ENCODE measurements at places on chromosomes 7 and 10.

- no peak for DNase-seq
Observed at GRCh38 chr10:95508730-95509129, 52.4 kb downstream of the SORBS1 start.

GRCh38 chr7:140616328-140616727 is 24.3 kb downstream of the DENND2A start:
- DNase-seq: no peak

DNA sequence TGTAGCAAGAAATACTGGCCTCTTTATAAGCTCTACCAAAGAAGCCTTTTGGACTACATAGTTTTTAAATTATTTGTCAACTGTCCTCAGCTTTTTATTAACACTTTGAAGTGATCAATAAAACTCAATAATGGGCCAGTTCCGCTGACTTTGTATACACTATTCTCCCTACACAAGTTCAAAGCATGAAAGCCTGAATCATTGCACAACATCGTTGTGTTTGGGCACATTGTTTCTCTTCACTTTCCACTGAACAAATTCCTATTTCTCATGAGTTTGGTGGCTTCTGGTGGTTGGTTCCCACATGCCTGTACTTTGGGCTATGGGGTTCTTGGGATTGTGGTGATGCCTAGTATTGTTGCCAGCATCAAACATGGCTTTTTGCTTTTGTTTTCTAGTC is 561.8 kb upstream of the LRRN3 start:
- DNase-seq: no peak

GRCh38 chr7:74093671-74094223 is 10.1 kb downstream of the LIMK1 start:
- no peak for DNase-seq

GRCh38 chr10:21950566-21950965 is 53.0 kb downstream of the DNAJC1 start:
- no peak for DNase-seq

DNA sequence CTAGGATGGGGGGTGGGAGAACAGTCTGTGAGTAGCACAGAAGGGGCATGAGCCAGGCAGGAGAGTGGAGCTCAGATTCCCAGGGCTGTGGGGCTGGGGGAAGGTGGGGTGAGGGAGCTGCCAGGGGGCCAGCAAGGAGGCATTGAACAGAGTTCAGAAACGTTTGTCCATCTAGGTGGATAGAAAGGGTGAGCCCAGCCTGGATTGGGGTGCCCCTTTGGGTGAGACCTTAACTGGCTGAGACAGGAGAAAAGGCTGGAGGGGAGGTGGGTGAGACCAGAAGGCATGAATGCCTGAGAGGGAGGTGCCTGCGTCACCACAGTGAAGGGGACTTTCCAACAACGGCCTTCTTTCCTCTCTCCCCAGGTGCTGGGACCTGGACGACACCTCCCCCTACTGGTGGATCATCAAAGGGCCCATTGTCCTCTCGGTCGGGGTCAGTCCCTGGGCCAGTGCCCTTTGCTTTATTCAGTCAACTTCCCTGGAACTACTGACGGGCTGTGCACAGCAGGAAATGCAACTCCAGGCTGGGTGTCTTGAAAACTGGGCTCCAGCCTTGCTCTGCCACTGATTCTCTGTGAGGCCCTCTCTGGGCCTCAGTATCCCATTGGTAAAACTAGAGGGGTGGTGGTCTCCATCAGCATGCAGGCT is 11.0 kb downstream of the GHRHR start:
- DNase-seq: peak; percentile 66

DNA sequence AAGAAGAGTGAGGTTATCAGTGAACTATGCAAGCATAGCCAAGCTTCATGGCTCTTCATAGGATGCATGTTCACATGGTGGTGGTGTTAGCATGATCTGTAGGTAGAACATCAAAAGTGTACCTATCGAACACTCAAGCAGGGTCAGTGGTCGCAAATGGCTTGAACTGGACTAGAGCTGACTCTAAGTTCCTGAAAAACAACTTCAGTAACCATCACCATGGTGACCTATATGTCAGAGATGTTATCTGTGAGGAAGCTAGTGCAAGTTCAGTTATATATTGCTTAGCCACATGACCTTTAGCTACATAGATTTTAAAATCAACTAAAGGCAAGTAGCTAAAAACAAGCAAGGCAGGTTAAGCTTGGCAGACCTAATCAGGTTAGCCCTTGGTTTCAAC is 163.1 kb upstream of the AGR3 start:
- DNase-seq: no peak

DNA sequence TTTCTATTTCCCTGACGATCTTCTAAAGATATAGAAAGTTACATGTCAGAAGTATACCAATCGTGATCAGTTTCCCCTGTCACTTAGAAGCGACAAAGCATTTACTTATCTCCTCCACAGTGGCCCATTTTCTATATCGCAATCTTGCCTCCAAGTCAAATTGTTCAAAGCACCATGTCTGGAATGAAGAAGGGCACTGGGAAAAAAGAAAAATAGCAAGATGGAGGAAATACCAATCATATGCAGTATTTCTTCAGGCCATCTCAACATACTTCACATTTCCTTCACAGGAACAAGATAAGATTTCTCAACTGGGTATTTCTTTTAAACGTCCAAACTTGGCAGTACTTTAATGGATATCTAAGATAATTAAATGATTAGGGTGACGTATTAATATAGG is 63.3 kb upstream of the IL6 start:
- DNase-seq: no peak

- DNase-seq: no peak
Observed at GRCh38 chr10:95353123-95353522, 62.3 kb upstream of the PDLIM1 start.

- DNase-seq: no peak
Observed at GRCh38 chr7:19146699-19147098, 1.5 kb upstream of the FERD3L start.

DNA sequence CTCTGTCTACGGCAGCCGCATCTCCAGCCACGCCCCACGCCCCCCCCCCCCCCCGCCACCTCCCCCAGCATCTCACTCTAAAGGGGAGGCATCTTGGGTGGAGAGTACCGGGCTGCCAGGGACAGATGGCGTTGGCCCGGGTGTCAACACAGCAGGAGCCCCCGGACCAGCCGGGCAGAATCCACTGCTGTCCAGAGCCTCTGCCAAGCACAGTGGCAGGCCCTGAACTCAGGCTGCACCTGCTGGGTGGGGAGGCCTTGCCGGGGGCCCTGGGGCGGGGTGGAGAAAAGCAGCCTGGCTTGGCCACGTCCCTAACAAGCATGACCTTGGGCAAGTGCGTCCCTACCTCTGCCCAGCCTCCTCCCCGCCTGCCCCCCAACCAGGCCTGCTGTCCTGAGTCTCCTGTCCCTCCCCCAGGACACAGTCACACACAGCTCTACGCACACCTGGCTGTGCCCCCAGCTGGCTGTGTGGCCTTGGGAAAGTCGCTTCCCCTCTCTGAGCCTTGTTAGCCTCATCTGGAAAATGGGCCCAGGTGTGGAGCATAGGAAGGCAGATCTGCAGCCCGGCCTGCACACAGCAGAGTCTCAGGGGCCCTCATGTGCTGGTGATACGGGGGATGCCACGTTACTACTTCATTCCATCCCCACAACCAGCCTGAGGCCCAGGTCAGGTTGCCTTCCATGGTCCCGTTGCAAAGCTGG is 45.2 kb downstream of the MICALL2 start:
- DNase-seq: no peak

DNA sequence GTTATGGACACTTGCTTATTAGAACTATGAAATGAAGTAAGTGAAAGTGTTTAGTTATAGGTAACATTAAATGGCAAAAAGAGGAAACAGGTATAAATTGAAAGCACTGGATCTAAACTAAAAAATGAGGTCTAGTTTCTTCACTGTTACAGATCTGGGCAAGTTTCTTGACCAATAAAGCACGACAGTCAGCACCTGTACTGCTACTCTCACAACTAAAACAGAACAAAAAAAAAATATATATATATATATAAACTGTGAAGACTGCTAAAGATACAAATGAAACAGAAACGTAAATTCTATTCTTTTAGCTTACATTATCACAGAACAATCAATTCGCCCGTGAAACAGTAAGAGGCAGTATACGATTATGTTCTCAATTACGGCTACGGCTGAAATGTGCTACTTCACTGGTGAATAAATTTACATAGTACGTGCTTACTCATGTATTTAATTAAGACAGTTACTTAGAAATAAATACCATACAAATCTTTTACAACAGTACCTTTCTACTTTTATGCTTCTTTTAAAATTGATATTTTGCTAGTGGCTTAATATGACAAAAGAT is 4.2 kb downstream of the AHR start:
- peak; percentile 23 for DNase-seq

DNA sequence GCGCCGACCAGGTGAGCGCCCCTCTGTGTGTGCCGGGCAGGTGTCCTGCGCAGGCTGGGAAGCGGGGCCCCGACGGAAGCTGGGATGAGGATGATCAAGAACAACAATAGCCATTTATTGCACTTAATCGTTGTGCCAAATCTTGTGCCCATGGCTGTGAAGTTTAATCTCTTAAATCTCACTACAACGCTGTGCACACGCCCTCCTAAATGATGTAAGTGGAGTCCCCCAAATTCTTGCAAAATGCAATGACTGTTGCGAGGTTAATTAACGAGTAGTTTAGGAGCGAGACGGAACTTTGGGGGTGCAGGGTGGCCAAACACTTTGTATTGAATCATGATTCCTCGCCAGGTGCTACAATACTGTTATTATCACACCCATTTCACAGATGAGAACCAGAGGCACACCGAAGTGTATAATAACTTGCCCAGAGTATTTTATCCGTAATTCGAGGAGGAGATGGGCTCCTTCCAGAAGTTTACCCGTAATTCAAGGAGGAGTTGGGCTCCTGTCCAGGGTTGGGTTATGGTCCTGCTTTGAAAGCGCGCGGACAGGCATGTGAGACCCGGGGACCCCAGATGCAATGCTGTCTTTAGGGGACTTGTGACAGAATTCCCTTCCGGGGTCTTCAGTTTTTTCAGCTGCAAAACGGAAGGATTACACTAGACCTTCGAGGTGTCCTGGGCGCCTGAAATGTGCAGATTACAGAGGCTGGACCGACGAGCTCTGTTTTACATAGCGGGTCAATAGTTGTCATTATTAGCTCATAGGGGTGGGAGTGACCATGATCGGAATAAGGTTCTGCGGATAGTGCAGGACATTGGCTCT is 1.0 kb downstream of the FFAR4 start:
- no peak for DNase-seq

- no peak for DNase-seq
Observed at GRCh38 chr10:31584876-31585275, 265.9 kb downstream of the ZEB1 start.

- no peak for DNase-seq
Observed at GRCh38 chr10:48520184-48520506, 84.7 kb downstream of the ARHGAP22 start.

DNA sequence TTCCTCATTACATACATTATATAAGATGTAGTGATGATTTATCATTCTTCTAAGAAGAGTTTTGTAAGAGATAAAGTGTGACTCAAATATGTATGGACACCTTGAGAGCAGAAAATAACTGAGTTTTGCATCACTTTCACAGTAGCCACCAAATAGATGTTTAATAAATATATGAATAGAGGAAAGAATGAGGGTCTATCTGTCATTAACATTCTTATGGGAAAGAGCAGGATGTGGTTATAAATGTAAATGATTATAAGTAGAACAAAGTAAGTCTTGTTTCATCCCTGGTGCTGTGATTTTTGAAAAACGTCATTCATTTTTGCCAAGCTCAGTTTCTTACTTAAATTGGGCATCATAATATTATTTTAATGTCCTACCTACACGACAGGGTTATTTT is 15.0 kb upstream of the CRPPA start:
- DNase-seq: no peak

GRCh38 chr10:58396057-58396456 is 10.8 kb downstream of the TFAM start:
- no peak for DNase-seq

DNA sequence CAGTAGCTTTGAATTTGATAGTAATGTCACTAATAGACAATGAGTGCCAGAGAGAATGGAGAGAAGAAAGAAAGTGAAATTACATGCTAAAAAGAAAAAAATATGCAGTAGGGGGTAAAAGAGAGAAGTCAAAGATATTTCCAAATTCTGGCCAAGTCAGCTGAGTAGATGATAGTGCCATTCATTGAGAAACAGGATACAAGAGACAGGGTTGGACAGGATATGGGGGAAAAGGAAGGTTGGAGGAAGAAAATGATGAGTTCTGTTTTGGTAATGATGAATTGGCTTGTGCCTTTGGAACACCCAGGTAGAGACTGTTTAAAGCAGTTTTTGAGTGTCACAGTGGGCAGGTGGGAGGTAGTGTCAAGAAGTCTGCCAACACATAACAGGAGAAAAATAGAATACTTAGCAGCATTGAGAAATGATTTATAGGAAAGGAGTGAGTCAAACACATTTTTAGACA is 78.3 kb downstream of the LRRC17 start:
- DNase-seq: no peak

DNA sequence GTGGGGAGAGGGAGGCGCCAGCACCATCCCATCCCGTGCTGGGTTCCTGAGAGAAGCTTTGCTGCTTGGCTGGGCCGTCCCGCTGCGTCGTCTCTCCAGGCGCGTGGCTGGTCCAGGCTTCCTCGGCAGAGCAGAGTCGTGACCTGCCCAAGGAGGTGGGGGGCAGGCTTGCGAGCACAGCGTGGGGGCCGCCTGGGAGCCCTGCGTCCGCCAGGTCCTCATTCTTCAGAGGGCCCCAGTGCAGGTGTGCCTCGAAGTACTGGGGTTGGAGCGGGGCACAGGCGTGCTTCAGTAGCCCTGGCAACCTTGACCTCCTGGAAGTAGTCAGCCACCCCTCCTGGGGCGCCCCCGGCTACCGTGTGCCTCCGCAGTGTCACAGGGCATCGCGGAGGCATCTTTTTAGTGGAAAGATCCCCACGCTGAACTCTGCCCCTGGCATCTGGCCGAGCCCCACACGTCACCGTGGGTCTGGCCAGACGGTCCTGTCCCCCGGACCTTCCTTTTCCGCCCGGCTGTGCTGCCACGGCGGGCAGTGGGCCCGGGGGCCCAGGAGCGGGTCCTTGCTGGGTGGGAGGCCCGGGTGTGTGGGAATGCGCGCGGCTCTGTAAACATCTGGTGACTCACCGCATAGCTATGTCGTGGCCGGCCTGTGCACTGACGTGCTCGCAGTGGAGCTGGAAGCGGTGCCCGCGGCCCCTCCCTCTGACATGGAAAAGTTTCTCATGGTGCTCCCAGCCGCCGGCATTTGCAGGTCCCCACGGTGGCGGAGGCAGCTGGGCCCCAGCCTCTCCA is 6.4 kb downstream of the MAFK start:
- no peak for DNase-seq

GRCh38 chr7:64907641-64908326 is 4.7 kb downstream of the ZNF273 start:
- no peak for DNase-seq

- no peak for DNase-seq
Observed at GRCh38 chr7:158029509-158029908, 558.1 kb downstream of the PTPRN2 start.

GRCh38 chr10:114852197-114852596 is 30.6 kb downstream of the FHIP2A start:
- DNase-seq: no peak

- no peak for DNase-seq
Observed at GRCh38 chr7:107172276-107173032, 3.7 kb downstream of the HBP1 start.

- no peak for DNase-seq
Observed at GRCh38 chr7:28483908-28484605, 71.7 kb downstream of the CREB5 start.

Data from hematopoietic multipotent progenitor cell treated with erythropoietin and hydrocortisone succinate and interleukin-3 and kit ligand, for 15 days (in vitro differentiated cells).